CD8-positive, alpha-beta memory T cell (primary cell): ENCODE measurements at places on chromosomes 13 and 19.

- no peak overlapping the region for H3K27ac ChIP-seq
- H3K36me3 ChIP-seq = no peaks in the 10 kb centered on the region
- no peak for DNase-seq
- H3K4me3 ChIP-seq = no peak overlapping the region
- no peaks in the 10 kb centered on the region for H3K27me3 ChIP-seq
- no peaks in the 10 kb centered on the region for H3K4me1 ChIP-seq
These were observed 88.2 kb upstream of the TSC22D1 start for GRCh38 chr13:44664308-44664707.

GRCh38 chr19:34184880-34185491 lies 12.7 kb downstream of the LSM14A start:
- H3K4me1 ChIP-seq = peaks cover 93% of the 10 kb centered on the region
- peaks cover 16% of the 10 kb centered on the region for H3K36me3 ChIP-seq

DNA sequence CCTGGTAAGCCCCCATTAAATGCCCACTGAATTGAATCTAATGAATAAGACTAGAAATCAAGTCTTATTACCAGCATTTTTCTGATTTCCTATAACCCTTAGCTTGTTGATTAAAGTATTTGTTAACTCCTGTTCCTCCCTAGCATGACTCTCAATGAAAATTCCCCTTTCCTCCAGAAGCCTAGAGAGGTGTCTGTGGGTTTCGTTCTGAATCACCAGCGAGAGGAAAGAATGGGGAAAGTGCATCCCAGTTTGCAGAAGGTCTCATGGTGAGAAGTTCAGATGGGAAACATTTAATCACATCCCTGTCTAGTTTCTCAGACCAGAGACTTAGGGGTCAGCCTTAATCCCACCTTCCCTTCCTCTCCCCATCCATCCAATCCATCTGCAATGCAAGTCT lies 26.9 kb downstream of the POU2F2 start:
- H3K4me1 ChIP-seq = peaks cover 6% of the 10 kb centered on the region
- no peaks in the 10 kb centered on the region for H3K36me3 ChIP-seq
- no peak for DNase-seq
- no peak overlapping the region for H3K4me3 ChIP-seq
- H3K27me3 ChIP-seq = no peaks in the 10 kb centered on the region

DNA sequence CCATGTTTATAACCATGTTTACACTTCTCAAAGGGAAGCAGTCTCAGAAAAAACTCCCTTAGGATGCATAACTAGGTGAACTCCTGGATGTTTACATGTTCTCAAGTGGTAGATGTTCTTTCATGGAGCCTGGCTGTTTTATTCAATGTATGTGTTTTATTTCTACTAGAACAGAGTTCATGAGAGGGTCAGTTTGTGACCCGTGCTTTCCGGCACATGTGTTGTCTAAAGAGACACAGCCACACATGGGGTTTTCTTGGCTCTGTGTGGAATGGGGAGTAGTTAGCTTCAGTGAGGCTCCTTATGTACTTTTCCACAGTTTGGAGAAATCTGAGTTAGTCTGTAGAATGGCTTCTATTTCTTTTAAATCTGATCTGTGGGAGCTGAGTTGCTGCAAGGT lies 60.9 kb downstream of the ATP8A2 start:
- no peak overlapping the region for H3K4me3 ChIP-seq
- no peaks in the 10 kb centered on the region for H3K36me3 ChIP-seq
- H3K27ac ChIP-seq = no peak overlapping the region
- no peaks in the 10 kb centered on the region for H3K4me1 ChIP-seq
- H3K27me3 ChIP-seq = no peaks in the 10 kb centered on the region
- DNase-seq = no peak

DNA sequence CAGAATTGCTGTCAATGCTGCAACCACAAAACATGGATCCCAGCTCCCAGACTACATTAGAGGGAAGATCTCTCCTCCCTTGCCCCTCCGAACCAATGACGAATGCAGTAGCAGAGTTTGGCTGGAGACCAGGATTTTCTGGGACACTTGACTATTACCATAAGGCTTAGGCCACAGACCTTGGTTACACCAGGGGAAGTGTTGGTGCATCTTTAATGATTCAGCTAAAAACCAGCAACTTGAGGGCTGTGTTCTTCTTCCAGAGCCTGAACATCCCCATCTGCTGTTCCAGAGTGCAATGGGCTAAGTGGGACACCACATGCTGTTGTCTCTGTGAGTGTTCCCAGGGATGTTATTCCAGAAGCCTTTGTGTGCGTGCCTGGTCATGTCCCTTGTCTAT lies 528.2 kb downstream of the LMO7 start:
- H3K27me3 ChIP-seq = no peaks in the 10 kb centered on the region
- H3K4me1 ChIP-seq = no peaks in the 10 kb centered on the region
- DNase-seq = no peak
- no peak overlapping the region for H3K4me3 ChIP-seq
- no peaks in the 10 kb centered on the region for H3K36me3 ChIP-seq

GRCh38 chr13:76976929-76977328 lies 15.0 kb upstream of the CLN5 start:
- H3K27me3 ChIP-seq = peaks cover 10% of the 10 kb centered on the region
- DNase-seq = no peak
- no peak overlapping the region for H3K27ac ChIP-seq
- H3K36me3 ChIP-seq = no peaks in the 10 kb centered on the region
- no peaks in the 10 kb centered on the region for H3K4me1 ChIP-seq
- no peak overlapping the region for H3K4me3 ChIP-seq

DNA sequence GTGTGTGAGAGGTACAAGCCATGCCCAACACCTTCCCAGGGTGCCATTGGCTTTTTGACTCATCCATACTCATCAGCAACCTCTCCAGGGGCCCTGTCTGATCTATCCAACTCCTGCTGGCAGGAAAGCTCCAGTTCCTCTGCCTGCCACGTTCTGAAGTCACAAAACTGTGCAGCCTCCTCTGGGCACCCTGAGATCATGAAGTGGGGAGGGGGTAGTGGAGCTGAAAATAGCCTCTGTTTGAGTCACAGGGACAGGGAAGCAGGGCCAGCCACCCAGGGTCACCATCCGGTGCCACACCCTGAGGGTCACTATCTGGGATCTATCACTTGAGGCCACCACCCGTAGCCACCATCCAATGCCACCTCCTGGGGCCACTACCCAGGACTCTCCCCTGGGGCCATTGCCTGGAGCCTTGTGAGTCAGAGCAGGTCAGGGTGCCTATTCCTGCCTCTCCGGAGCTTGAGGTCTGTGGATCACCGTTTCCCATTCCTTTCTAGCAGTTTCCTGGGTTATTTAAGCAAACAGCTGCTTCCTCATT lies 172.1 kb downstream of the NUFIP1 start:
- H3K27ac ChIP-seq = no peak overlapping the region
- no peak for DNase-seq
- H3K27me3 ChIP-seq = no peaks in the 10 kb centered on the region
- H3K36me3 ChIP-seq = no peaks in the 10 kb centered on the region
- H3K4me3 ChIP-seq = no peak overlapping the region

DNA sequence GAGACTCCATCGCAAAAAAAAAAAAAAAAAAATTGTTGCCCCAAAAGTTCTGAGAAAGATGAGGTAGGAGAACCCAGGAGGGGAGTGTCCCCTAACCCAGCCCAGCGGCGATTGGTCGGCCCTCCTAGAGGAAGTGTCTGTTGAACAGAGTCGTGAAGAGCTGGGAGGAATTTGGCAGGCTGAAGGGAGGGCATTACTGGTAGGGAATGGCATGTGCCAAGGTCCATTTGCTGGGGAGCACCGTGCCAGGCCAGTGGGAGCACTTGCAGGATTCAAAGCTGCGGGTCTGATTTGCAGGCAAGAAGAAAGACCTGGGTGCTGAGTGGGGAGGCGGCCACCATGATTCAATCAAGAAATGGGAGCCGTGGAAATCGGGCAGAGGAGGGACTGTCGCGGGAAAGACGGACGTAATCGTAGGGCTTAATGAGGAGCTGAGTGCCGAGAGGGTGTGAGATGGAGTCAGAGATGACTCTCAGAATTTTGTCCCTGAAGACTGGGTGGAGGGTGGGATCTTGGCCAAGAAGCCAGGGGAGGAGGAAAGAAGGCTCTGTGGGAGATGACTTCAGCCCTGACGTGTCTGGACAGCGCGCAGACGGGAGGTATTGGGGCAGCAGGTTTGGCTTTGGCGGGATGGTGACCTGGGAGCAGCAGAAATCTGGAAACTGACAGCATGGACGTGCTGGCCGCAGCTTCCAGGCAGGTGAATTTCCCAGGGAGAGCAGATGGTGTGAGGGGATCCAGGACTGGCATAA lies 15.4 kb downstream of the CERS4 start:
- no peaks in the 10 kb centered on the region for H3K4me1 ChIP-seq
- H3K27ac ChIP-seq = no peak overlapping the region
- DNase-seq = no peak
- no peak overlapping the region for H3K4me3 ChIP-seq
- no peaks in the 10 kb centered on the region for H3K27me3 ChIP-seq

DNA sequence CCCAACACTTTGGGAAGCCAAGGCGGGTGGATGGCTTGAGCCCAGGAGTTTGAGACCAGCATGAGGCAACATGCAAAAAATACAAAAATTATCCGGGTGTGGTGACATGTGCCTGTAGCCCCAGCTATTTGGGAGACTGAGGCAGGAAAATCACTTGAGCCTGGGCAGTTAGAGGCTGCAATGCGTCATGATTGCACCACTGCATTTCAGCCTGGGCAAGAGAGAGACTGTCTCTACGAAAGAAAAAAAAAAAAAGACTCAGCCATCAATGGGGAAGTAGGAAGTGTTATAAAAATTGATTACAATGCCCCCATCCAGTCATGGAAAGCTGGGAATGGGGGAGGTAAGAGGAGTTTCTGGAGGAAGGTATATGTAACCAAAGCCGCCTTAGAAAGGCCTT lies 5.4 kb downstream of the TYK2 start:
- H3K27ac ChIP-seq = no peak overlapping the region
- H3K36me3 ChIP-seq = no peaks in the 10 kb centered on the region
- H3K27me3 ChIP-seq = no peaks in the 10 kb centered on the region
- DNase-seq = no peak
- H3K4me3 ChIP-seq = no peak overlapping the region

DNA sequence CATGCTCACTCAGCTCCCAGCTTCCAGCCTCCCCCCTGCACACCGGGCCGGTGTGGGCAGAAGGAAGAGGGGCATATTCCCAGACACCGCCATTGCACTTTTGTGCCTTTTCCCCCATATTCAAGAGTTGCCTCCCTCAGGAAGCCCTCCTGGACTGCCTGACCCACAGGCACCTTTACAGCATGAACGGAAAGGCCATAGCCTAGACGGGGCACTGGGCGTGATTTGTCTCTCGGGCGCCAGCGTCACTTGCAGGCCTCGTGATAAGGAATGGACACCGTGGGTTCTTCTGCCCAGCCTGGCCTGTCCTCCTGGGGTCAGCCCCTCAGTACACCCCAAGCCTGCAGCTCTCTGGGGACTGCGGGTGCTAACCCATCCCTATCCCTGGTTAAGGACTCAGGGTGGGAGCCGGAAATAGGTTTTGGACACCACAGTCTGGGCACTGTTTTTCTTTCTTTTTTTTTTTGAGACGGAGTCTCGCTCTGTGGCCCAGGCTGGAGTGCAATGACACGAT lies 933 bp upstream of the UQCR11 start:
- H3K4me3 ChIP-seq = peak overlapping the region; percentile 98
- H3K36me3 ChIP-seq = peaks cover 3% of the 10 kb centered on the region
- H3K4me1 ChIP-seq = peaks cover 56% of the 10 kb centered on the region
- DNase-seq = no peak

- no peak overlapping the region for H3K27ac ChIP-seq
- peak overlapping the region; percentile 37 for H3K4me3 ChIP-seq
- H3K27me3 ChIP-seq = no peaks in the 10 kb centered on the region
- peaks cover 17% of the 10 kb centered on the region for H3K4me1 ChIP-seq
These were observed 6.0 kb upstream of the TEX30 start for GRCh38 chr13:102779436-102780159.

GRCh38 chr13:58994077-58994476 lies 1169.7 kb downstream of the DIAPH3 start:
- no peak overlapping the region for H3K4me3 ChIP-seq
- no peak overlapping the region for H3K27ac ChIP-seq
- no peak for DNase-seq
- no peaks in the 10 kb centered on the region for H3K4me1 ChIP-seq
- H3K36me3 ChIP-seq = no peaks in the 10 kb centered on the region
- no peaks in the 10 kb centered on the region for H3K27me3 ChIP-seq

DNA sequence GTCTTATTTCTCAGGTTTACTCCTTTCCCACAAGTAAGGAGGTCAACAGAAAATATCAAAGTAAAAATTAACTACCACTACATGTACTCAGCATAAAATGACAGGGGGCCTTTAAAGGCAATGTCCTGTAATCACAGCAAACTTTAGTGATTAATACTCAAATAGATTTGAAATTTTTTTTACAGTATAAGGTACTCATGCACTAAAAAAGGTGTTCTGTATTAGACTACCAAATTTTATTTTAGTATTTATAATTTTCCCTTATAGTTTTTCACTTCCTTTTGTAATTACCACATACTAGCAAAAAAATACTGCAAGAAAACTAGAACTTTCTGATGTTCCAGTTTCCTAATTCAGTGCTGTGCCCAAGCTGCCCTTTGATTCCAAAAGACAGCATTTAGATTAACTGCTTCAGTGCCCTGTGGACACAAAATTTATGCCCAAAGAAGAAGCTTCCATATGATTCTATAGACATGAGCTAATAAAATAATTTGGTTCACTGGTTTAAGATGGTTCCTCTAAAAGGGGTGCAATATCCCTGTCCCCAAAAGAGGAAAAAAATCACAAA lies 70.6 kb downstream of the KLF12 start:
- H3K27ac ChIP-seq = no peak overlapping the region
- H3K4me3 ChIP-seq = no peak overlapping the region
- H3K36me3 ChIP-seq = no peaks in the 10 kb centered on the region
- no peak for DNase-seq

DNA sequence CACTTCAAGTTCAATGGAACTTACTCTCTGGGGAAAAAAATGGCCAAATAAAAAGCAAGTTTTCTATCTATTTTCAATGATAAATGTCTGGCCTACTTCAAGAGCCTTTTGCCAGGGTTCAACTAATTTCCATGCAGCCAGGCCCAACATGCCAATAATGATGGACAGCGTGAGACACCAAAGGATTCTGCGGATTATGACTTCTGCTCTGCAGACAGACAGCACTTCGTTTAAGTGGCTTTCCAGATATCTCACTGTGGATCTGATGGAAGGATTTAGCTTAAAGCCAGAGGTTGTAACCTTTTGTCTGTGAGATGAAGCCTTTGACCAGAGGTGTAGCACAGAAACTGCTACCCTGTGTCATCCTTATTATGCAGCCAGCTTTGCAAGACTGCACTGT lies 614.2 kb downstream of the DCT start:
- no peak overlapping the region for H3K27ac ChIP-seq
- H3K4me3 ChIP-seq = no peak overlapping the region
- H3K36me3 ChIP-seq = no peaks in the 10 kb centered on the region

DNA sequence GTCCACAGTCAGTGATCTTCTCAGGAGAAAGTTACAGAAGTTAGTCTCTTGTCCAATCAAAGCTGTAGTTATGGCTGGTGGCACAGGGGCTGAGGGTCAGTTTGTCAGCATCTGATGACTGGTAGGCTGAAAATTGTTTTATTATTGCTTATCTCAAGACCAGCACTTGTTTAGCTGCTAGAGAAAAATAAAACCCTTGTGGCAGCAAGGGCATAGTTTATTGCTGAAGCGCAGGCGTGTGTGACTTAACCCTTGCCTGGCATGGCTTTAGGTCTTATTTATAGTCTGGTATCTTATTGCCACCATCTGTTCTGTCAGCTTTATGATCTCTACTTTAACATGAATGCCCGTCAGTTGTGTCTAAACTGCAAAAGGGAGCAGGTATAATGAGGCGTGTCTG lies 154.7 kb downstream of the USP12 start:
- no peaks in the 10 kb centered on the region for H3K27me3 ChIP-seq
- no peaks in the 10 kb centered on the region for H3K4me1 ChIP-seq
- no peak for DNase-seq
- H3K4me3 ChIP-seq = no peak overlapping the region
